BJ (cell line): ENCODE measurements at places on chromosomes 3 and 15.

DNA sequence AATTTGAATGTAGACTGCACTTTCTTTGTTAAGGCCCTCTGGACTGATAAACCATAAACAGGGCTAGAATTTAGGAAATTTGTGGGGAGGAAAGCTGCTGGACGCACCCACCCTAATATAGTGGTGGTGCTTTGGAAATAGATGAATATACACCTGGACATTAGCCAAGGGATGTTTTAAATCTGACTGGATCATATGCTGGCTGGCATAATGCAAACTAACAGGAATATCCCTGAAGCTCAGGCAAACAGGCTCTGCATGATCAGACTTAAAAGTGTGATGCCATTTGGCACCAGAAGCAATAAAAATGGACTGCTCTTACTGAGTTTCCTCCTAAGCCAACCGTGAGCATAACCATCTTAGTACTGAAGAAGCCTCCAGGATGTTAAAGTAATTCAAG, 465.8 kb upstream of the ROBO1 start:
- DNase-seq = no peak

GRCh38 chr3:152323834-152324233, 55.1 kb downstream of the MBNL1 start:
- no peak for DNase-seq

DNA sequence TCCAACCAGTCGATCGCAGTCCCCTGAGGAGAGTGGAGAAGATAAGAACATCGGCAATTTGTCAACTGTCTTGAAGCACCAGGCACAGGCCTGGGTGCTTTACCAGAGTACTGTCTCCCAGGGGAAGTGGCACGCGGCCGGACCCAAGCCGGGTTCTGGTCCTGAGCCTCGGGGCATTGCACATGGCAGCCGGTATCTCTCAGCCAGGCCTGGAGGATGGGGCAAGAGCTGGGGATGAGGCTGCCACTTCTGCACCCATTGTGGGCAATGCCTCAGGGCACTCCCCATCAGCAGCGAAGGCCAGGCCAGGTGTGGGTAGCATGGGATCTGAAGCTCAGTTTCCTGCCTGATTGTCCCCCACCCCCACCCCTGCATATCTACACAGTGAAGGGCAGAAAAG, 77.5 kb downstream of the ADCY5 start:
- DNase-seq = no peak

DNA sequence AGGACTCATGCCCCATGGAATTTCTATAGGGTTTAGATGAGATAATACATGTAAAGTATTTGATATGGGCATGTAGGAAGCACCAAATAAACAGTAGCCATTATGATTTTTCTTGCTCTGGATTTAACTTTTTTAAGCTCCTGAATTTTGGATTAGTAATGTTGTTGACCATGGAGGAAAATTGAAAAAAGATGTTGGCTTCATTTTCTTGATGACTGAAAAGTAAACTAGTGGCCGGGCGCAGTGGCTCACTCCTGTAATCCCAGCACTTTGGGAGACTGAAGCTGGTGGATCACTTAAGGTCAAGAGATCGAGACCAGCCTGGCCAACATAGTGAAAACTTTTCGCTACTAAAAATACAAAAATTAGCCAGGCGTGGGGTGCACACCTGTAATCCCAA, 120.3 kb downstream of the PTPRG start:
- DNase-seq = no peak

GRCh38 chr3:191087391-191087790, 111.7 kb upstream of the OSTN start:
- DNase-seq = no peak

DNA sequence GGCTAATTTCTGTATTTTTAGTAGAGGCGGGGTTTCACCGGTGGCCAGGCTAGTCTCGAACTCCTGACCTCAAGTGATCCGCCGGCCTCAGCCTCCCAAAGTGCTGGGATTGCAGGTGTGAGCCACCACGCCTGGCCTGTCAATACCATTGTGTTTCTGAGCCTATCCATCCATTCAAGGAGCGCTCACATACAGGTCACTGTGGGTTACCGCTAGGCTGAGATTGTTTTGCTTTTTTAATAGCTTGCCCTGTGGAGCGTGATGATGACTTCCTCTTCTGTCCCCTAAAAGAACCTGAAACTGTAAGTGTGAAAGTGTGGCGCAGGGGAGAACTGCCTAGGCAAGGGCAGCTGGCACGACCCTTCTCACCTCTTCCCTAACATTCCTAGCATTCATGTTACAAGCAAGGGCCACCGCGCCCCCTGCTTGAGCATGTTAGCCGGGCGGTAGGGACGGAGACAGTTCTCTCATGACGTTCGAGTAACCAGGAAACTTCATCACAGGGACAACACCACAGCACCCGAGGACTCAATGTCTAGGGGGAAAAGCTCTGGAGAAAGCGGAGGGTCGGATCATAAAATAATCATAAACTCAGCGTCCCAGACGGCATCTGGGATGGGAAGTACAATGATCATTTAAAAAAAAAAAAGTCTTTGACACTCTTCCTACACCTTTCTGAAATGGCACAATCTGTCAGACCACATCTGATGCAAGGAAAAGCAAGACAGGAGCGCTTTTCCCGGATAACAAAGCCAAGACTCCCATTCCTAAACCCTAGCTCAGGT, 790 bp downstream of the LAMP3 start:
- DNase-seq = no peak

GRCh38 chr3:154970797-154971196, 109.3 kb upstream of the MME start:
- peak; percentile 81 for DNase-seq

- no peak for DNase-seq
Measured at GRCh38 chr3:9934993-9935392, 1.4 kb downstream of the CRELD1 start.

GRCh38 chr3:192062186-192062585, 601.2 kb downstream of the PYDC2 start:
- DNase-seq = no peak

DNA sequence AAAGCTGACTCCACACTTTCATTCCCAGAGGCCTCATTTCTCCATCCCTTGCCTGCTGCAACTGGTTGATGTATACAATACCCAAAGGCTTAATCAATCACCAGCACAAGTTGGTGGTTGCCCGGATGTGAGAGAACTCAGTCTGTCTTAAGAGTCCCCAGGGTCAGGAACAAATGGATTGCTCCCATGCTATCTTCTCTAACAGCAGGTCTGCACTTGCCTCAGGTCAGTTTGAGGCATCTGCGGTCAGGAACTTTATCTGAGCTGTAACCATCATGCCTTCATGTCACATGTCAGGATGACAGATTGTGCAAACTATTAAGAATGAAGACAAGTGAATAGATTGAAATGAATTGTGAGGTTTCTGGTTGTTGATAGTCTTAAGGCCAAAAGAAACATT, 56.1 kb downstream of the BFSP2 start:
- no peak for DNase-seq

DNA sequence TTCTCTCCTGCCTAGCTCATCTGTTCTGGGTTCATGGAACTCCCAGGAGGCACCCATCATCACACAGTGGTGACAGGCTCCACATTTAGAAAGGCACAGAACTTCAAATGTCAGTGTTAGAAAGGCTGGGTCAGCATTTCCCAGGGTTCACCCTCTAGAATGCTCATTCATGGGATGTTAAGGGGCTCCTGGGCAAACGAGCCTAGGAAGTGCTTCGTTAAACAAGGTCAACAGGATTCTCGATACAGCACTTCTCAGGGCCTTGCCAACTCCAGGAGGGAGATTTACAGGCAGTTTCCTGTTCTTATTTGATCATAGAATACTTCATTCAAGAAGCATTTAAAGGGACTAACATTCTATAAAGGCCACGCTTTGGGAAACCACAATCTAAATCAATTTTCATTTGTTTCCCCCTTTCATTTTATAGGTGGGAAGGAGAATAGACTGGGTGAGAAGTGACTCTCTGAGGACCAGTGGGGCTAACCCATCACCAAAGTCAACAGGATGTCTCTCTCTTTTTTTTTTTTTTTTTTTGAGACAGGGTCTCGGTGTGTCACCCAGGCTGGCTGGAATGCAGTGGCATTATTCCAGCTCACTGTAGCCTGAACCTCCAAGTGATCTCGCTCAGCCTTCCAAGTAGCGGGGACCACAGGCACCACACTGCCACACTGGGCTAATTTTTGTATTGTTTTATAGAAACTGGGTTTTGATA, 14.3 kb downstream of the IGDCC4 start:
- no peak for DNase-seq

- no peak for DNase-seq
Measured at GRCh38 chr3:13844286-13844685, 35.6 kb downstream of the WNT7A start.

- DNase-seq = no peak
Measured at GRCh38 chr3:87173776-87174175, 53.3 kb upstream of the CHMP2B start.

DNA sequence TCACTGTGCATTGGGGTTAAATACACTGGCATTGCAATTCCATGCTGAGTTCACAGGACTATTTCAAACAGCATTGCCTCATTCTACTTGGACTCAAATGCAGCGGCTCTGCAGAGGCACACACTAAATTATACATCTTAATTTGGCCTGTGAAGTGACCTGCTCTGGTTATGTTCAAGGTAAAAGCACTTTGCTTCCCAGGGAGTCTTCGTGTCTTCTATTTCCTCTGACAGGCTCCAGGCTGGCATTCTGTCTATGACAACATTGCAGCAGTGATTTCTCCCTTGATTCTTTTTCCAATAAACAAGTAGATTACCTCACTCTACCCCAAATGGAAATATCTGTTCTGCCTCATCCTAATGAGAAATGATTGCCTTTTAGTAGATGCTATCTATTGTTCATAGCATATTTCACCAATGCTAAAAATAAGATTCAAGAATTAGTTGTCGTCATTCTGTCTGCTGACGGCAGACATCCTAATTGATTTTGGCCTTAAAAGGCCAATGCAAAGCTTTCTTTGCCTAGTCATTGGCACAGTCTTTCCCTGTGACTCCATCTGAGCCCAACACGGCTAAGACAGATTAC, 33.8 kb downstream of the FMN1 start:
- DNase-seq = no peak

DNA sequence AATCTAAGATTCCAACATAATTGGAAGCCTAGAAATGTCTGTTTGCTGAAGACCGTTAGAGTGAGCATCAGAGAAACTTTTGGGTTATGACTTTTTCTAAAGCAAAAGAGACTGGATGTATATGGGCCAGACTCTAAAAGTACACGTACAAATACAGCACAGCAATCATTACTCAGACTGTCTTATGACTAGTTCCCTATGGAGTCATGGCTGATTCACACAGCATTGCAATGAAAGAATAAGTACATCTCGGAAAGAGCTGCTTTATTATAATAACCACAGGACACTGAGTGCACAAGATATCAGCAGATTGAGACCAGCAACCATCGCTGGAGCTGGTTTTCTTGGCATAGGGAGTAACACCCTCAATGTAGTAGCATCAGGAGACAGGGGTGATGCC, 618.6 kb downstream of the NLGN1 start:
- peak; percentile 15 for DNase-seq

DNA sequence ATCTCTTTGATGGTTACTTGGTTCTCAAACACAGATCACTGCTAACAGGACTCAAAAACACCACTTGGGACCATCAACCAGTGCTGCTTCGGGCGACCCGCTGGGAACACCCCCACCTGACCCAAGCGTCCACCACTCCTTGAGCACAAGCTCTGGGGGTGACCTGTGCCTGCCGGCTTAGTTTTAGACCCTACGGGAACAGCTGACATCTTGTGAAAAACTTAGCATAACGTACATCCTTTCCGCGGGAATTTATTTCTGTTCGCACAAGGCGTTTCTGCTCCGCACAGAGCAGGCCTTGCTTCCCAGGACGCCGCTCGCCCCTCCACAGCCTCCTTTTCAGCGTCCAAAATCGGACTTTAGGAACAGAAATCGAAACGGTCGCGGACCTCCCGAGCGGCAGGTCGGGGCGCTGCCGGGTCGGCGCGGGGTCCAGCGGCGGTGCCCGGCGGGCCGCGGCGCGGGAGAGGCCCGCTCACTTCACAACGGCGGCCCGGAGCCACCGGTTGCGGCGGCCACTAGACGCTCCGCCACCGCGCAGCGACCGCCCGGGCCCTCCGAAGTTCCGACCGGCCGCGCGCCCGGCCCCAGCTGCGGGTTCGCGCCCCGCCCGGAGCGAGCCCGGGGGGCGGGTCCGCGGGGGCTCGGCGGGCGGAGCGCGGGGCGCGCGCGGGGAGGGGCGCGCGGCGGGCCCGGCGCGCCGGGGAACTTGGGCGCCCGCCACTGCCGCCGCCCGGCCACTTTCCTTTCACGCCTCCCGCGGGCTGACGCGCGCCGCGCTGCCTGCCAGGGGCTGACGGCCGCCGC, 959 bp downstream of the SFMBT1 start:
- no peak for DNase-seq

- DNase-seq = no peak
Measured at GRCh38 chr3:185822221-185823000, 2.4 kb downstream of the IGF2BP2 start.

GRCh38 chr15:67114846-67115585, 49.6 kb downstream of the SMAD3 start:
- no peak for DNase-seq

- DNase-seq = no peak
Measured at GRCh38 chr15:47888385-47889100, 171.2 kb downstream of the SEMA6D start.

DNA sequence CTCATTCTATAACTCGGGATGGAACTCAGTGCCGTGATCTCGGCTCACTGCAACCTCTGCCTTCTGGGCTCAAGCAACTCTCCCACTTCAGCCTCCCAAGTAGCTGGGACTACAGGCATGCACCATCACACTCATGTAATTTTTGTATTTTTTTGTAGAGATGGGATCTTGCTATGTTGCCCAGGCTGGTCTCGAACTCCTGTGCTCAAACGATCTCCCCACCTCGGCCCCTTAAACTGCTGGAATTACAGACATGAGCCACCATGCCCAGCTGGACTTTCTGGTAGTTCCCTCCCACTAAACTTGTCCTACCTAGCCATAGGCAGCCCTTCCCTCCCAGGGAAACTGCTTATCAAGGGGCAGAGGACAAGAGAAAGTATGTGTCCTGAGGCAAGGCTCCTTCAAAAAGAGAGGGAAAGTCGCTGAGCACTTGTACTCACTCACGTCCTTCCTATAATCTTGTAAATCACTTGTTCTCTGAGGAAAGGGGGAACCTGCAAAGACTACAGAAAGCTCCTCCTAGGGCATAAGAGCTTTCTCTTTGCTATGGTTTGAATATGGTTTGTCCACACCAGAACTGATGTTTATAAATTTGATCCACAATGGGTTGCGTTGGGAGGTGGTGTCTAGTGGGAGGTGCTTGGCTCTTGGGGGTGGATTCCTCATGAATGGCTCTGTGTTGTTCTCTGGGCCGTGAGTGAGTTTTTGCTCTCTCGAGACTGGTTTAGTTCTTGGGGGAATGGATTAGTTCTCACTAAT, 13.6 kb upstream of the TBL1XR1 start:
- DNase-seq = no peak

DNA sequence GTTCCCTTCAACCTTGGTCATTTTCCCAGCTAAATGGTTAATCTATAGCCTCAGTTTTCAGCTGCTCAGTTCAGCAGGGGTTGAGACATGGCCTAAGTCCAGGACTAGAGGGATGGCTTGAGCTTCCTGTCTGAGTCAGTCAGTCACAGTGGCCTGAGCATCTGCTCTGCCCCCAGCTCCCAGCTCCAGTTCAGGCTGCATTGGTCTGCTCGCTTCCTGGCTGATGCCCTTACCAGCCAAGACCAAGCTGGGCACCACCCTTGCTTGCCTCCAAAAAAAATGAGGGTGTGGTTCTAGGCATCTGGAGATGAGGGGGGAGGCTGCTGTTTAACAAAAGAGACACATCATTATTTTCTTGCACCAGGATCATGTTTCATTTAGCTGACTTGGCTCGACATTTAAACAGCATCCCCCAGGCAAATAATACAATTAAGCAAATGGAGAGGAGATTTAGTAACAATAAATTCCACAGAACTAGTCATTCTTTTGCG, 70.7 kb downstream of the WNT5A start:
- peak; percentile 72 for DNase-seq
